ENCODE measurements at places on chromosomes 3 and 15.

GRCh38 chr3:16072420-16073110, 101.9 kb upstream of the GALNT15 start:
- DNase-seq: no peak

DNA sequence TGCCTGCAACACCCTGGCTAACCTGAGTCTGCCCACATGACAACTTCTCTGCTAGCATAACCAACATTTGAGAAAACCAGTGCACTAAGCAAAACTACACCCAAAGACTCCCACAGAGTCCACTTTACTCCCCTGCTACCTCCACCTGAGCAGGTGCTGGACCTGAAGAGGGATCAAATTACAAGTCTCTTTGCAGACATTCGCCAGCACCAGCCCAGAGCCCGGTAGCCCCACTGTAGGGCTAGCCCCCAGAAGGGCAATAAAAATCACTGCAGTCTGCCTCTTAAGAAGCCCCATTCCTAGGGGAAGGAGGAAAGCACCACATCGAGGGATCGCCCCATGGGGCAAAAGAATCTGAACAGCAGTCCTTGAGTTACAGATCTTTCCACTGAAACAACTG, 472.2 kb downstream of the GRM7 start:
- DNase-seq: no peak

DNA sequence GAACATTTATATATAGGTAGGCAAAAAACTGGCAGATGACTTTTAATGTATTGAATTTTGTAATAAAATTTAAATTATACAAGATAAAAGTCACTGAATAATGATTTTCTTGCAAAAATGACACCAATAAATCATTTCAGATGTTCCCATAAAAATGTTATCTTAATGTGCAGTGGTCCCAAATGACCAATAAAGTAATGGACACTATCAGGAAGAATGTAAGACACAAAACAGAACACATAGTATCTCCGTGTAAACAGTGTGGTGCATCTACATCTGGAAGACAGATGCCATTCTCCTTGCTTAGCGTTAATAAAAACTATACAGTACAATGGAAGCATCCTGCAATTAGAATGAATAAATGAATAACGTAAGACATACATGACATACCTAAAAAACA, 41.5 kb downstream of the FGF7 start:
- DNase-seq: no peak

- DNase-seq: no peak
Measured at GRCh38 chr15:77305953-77306352, 114.0 kb downstream of the PEAK1 start.

DNA sequence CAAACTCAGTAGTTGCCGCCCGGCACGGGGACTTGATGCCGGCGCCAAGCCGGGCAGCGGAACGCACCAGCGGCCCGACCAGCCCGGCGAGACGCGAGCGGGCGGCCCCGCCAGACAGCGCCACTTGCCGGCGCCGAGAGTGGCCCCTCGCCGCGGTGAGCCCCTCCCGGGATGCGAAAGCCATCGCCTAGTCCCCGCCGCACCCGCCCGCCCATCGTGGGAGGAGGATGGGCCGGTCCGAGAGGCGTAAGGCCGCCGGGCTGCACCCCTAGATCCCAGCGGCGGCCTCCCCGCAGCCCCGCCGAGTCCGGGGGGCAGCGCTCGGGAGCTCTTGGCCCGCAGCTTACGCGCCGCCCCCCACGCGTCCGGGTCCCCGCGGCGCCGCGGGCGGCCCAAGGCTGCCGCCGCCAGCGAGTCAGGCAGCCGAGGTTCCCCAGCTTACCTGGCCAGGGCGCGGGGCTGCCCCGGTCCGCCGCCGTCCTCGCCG, 609 bp downstream of the GOLGA8A start:
- DNase-seq: peak; percentile 17

GRCh38 chr3:25687742-25688141, 23.0 kb upstream of the TOP2B start:
- no peak for DNase-seq

DNA sequence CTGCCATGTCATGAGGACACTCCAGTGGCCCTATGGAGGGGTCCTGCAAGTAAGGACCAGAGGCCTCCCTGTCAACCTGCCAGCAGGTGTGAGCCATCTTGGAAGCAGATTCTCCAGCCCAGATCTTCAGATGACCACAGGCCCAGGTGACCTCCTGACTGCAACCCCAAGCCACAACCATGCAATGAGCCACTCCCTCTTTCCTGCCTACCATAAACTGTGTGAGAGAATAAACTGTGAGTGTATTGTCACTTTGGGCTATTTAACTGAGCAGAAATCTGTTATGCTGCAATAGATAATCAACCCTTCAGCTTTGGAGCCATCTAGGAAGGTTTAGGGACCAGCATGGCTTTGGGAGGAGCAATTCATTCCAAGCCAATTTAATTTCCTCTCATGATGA, 367.9 kb downstream of the SHQ1 start:
- no peak for DNase-seq

DNA sequence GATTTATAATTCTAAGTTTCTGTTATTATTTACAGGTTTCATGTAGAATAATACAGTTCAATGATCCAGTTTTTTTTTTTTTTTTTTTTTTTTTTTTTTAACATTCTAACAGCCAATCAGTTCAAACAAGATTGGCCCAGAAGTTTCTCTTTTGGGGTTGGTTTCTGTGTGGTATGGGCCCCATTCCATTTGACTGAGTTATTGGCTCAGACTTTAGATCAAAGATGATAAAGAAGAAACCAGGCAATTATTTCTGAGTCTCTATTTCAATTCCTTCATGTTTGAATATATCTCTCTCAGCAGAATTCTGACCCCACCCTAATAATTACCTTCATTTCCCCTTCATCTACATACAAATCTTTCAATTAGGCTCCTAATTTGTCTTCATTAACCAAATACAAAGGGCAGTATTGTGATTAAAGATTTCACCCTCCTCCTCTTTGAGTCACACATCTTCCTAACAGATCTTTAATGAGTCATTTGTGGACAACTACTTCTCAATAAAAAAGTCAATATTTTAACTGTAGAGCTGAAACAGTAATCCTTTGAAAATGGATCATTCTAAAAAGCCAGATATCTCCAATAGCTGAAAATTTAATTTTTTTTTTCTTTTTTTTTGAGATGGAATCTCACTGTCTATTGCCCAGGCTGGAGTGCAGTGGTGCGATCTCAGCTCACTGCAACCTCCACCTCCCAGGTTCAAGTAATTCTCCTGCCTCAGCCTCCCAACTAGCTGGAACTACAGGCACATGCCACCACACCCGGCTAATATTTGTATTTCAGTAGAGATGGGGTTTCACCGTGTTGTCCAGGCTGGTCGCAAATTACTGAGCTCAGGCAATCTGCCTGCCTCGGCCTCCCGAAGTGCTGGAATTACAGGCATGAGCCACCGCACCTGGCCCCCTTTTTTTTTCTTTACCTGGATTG, 878.8 kb downstream of the NAALADL2 start:
- DNase-seq: peak; percentile 21

- DNase-seq: peak; percentile 36
Measured at GRCh38 chr3:46087871-46088270, 60.6 kb upstream of the XCR1 start.
